ENCODE measurements at places on chromosomes 3 and 15. TPM values are rescaled to one million over a fixed set of nuclear protein-coding genes. Genes with fewer than 3 reads are reported as not detected.

The GLCE gene
- total RNA-seq: 30.9 TPM

The TMEM108 gene
- not detected for total RNA-seq

The CCR8 gene
- not detected for total RNA-seq

The GOLGA8S gene
- total RNA-seq: under 0.01 TPM

Measured in dermis lymphatic vessel endothelial cell (primary cell).